ENCODE measurements at places on chromosomes 3 and 15.

GRCh38 chr3:31025541-31025940 lies 131.1 kb upstream of the GADL1 start:
- no peak for DNase-seq

GRCh38 chr3:141804778-141805639 lies 41.8 kb downstream of the GRK7 start:
- no peak for DNase-seq

GRCh38 chr3:128787256-128788253 lies 61.6 kb downstream of the RAB7A start:
- no peak for DNase-seq

DNA sequence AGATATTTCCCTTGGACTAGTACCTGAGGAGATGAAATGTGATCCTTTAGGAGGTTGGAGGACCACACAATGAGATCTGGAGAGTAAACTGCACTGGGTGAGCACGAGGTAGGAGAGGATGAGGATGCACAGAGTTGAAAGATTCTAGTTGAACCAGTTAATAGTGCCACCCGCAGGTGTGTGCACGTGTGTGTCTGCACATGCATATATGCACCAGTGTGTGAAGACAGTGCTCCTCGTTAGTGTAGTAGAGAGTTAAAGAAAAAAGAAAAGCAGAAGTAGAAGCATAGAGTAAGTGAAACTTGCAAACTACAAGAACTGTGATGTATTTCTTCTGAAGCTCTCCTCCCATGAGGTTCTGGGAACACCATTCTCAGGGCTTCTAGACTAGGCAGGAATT lies 8.4 kb downstream of the MED12L start:
- DNase-seq, result no peak

DNA sequence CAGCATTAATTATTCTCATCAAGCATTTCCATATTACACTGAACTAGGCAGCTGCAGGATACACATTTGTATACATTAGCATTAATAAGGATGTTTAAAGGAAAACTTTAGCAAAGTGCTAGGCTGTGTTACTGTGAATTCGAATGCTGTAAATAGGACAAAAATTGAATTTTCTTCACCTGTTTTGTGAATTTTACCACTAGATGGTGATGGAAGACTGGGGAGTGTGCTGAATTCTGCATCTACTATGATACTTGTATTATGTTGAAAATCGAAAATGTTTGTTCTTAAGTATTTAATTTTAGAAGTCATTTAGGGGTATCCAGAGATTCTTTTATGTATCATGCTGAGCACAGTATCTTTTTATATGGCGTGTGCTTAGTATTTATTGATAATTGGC lies 12.3 kb upstream of the P2RY14 start:
- DNase-seq, result no peak

DNA sequence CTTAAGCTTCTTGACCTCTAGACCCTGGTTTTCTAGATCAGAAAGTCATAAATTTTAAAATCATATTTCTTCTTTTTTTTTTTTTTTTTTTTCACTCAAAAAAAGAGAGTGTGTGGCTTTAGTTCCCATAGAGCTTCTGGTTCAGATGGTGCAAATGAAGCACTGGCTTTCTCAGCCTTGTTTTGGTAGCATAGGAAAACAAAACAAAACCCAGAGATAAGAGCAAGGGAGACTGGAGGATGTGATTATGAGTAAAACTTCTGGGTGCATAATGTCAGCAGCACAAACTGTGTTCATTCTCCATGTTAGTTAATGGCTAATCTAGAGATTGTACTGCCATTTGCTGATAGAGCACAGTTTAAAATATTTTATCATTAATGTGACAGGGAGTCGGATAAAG lies 55.4 kb downstream of the RARB start:
- no peak for DNase-seq

DNA sequence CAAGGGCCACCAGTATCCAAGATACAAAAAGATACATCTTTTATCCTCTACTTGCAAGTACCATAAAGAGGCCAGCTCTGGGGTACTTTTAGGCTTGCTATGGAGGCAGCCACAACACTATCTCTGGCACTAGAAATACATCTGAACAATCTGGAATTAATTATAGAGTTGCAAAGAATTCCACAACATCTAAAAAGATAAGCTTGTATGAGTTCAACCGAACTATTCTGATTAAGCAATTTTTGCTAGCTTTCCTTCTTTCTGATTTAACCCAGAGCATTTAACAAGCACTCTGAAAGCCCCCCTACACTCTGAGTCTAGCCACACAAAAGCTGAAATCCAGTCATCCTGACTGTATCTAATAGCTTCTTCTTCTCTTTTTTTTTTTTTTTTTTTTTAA lies 95.4 kb downstream of the FRMD5 start:
- no peak for DNase-seq

DNA sequence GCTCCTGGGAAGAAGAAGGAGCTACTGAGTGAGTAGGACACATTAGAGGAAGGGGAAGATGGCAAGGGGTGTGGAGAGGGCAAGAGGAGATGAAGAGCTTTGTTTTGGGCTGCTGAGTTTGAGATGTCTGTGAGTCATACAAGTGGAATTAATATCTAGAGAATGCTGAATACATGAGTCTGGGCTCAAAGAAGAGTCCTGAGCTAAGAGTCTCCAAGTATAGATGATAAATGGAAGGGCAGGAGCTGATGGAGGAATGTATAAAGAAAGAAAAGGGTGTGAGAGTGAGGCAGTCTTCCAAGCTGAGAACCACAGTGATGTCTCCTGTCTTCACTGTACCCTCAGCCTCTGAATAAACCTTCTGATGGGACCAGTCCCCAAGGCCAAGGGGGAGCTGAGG lies 205.5 kb upstream of the MRPL3 start:
- DNase-seq, result no peak

DNA sequence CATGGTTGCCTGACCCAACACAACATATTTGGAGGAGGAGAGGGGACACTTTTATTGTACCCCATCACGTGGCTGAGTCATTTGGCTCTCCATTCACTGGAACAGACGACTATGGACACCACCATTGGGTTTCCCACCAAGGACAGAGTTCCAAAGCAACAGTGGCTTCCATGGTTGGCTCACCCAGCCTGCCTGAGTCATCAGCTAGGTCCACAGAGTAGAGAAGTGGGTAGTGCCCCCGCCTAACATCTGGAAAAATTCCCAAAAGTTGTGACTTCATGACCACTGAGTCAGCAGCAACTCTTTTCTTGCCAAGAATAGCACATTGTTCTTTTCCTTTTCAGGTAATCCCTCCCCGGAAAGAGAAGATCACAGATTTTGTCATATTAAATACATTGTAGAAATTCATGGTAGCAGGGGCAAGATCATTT lies 3.0 kb upstream of the PPP1R2 start:
- DNase-seq, result no peak

DNA sequence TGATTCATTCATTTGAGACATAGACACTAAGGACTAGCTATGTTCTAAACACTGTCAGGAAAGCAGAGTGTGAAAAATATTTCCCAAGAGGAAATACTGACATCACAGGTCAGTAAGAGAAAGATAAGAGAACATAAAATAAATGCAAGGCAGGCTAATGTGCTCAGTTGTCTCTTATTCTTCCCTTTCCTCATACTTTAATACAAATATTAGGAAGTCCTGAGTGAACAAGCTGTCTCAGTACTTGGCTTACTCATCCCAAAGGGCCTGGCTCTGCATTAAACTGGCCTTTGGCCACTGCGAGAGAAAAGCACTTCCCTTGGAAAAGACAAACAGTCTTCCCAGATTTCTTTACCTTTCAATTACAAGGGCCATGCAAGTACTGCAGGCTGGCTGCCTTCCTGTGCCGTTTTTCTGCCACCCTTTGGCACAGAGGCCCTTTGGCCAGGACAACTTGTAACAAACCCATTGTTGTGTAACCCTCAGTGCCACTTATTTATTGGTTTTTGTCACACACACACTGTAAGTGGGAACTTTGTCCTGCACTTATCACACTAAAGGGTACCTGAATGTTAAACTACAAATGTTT lies 31.7 kb downstream of the EDC3 start:
- DNase-seq, result no peak

DNA sequence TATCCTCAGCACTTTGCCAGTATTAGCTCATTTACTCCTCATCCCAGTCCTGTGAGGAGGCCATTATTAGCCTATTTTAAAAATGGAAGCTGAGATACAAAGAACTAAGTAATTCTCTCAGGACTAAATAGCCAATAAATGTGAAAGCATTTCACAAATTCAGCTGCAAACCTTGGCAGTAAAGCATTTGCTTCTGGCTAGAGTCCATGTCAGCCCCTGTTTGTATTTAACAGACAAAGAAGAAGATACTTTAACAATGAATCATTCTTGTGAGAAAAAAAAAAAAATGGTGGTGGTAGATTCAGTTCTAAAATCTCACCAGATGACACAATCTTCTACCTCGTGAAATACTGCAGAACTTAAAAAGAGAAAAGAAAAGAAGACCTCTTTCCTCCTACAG lies 85.0 kb upstream of the CNTN6 start:
- DNase-seq, result no peak

DNA sequence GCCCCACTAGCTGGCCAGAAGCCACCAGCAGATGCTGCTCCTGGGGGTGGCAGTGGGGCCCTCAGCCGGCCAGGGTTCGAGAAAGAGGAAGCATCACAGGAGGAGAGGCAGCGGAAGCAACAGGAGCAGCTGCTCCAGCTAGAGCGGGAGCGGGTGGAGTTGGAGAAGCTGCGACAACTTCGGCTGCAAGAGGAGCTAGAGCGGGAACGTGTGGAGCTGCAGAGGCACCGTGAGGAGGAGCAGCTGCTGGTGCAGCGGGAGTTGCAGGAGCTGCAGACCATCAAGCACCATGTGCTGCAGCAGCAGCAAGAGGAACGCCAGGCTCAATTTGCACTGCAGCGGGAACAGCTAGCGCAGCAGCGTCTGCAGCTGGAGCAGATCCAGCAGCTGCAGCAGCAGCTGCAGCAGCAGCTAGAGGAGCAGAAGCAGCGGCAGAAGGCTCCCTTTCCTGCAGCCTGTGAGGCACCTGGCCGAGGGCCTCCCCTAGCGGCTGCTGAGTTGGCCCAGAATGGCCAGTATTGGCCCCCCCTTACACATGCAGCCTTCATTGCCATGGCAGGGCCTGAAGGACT lies 17.5 kb upstream of the APEH start:
- DNase-seq, result no peak

DNA sequence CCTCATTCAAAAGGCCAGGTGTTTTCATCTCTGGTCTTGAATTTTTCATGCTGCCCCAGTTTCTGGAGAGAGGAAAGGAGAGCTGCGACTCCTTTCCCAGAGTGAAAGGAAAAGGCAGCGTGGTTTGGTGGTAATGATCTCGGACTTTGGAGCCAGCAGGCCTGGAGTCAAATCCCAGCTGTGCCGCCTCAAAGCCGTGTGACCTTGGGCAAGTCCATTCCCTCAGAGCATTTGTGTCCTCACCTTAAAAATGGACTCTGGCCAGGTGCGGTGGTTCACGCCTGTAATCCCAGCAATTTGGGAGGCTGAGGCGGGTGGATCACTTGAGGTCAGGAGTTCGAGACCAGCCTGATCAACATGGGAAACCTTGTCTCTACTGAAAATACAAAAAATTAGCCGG lies 4.7 kb upstream of the CCDC33 start:
- DNase-seq, result no peak

DNA sequence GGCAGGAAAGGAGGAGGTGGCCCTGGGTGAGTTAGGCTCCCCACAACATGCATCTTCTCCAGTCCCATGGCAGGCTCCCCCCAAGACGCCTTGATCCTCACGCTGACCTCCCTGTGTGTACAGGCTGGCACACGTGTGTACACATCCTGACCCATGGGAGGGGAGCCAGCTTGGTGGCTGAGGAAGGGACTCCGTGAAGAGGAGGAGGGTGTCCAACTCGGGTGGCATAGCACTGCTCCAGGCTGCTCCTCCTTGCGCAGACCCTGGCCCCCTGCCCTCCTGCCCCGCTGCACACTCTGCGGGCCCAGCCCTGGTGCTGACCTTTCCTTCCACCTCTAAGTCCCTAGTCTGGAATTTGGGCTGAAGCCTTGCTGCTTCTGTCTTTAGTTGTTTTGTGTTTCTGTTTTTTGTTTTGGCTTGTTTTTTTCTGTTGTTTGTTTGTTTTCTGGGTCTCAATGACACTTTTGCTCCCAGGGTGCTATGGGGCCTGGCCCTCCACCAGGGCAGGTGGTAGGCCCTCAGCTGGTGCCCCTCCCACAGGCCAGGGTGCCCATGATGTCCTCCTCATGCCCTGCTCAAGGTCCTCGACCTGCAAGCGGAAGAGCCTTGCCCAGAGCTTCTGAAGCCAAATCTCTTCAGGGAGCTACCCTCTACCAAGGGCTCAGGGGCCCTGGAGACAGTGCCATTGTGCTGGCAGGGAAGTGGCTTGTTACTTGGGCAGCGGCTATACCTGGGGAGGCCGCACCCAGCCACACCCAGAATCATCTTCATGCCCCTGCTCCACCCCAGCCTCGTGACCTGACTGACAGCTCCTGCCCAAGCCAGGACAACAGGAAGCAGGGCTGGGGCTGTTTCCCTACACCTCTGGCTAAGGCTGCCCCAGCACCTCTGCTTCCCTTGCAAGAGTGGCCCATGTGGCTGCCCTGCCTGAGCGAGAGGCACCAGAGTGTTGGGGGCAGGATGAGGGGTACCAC lies 5.1 kb downstream of the EPHB3 start:
- DNase-seq, result no peak

- no peak for DNase-seq
Observed at GRCh38 chr3:163773136-163773535, 1305.2 kb downstream of the SI start.

DNA sequence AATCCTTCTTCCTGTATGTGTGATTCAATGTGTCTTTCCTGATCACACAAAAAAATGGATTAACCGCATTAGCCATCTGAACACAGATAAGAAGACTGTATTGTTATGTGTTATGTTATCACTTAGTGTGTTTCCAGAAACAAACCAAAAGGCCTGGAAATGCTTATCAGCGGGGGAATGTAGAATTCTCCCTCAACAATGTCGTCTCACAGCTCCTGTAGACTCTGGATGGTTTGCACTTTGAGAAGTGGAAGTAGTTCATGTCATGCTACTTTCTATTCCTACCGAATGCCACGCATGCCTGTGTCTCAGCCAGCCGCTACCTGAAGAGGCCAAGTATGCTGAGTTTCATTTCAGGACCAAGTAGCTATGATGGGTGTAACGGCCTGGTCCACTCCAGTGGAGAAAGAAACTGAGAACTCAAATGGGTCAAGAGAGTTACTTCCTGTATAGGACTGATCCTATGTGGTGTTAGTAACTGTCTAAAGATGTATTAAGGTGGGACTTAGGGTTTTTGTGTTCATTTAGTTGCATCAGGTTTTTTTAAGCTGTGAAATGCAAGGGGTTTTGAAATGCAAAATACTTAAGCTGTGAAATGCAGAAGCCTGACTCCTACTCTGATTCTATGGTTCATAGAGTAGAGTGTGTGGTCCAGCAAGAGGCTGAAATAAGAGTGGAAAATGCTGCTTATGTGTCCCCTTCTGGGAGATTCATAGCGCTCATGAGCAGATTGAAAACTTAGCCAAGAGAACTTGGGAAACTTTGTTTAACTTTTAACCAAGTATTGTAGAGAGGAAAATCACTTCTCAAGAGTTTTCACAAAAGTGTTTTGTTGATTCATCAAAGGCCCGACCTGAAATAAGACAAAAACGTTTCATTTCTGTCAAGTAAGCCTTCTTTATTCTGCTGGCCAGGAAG lies 118.5 kb upstream of the LMOD3 start:
- DNase-seq, result no peak

- DNase-seq, result no peak
Observed at GRCh38 chr3:168807448-168807847, 711.7 kb upstream of the GOLIM4 start.

Measured in cerebellar nuclear complex (tissue), 1 donor.